NCI-H187 treated with DMSO at 0.1 percent for 48 hours (cell line): ENCODE measurements at places on chromosomes 1 and 21.

DNA sequence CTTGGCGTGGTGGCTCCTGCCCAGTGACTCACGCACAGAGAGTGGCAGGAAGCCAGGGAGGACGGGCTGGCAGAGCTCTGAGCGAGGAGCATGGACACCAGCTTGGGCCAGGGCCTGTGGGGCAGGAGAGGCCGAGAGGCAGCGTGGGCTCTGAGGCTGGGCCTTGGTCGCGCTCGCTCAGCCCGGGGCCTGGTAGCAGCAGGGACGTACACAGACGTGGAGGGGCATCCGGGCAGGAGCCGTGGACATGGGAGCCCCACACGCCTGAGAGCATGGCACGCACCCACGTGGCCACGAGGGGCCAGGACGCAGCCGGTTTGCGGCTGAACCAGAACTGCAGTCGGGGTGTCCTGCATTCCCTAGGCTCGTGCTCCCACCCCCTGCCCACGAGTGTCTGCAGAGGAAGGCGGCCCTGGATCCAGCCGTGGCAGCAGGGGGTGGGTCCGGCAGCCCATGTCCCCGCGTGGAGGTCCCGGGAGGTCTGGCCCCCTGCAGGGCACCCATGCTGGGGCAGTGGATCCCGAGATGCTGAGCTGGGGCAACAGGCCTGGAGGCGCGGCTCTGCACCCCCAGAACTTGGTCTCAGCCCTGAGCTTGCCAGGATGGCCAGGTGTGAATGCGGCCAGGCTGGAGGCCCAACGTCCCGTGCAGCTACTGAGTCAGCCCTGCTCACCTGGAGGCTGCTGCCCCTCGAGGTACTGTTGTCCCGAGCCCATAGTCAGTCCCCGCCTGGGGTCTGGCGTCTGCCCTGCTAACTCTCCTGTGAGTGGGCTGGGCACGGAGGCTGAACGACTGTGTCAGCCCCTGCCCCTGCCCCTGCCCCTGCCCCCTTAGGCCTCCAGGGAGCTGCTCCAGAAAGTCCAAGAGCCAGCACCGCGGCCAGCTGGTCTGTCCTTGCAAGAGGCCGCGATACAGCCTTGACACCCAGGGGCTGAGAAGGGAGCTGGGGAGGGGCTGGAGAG is 61.6 kb downstream of the SLX9 start:
- DNase-seq: no peak

- no peak for DNase-seq
Measured at GRCh38 chr1:221164951-221165838, 286.0 kb downstream of the HLX start.

- DNase-seq: no peak
Measured at GRCh38 chr1:226268421-226269124, 40.4 kb downstream of the LIN9 start.

- DNase-seq: no peak
Measured at GRCh38 chr1:166947398-166948043, 27.8 kb downstream of the ILDR2 start.

- DNase-seq: peak; percentile 48
Measured at GRCh38 chr1:162391790-162392563, 10.4 kb downstream of the C1orf226 start.

GRCh38 chr1:17375651-17376050 is 3.7 kb downstream of the PADI6 start:
- DNase-seq: no peak

GRCh38 chr1:183913567-183913993 is 108.7 kb downstream of the RGL1 start:
- no peak for DNase-seq

GRCh38 chr21:28832013-28832714 is 160.5 kb downstream of the LTN1 start:
- DNase-seq: no peak

- DNase-seq: no peak
Measured at GRCh38 chr1:40305871-40306270, 11.2 kb downstream of the COL9A2 start.

DNA sequence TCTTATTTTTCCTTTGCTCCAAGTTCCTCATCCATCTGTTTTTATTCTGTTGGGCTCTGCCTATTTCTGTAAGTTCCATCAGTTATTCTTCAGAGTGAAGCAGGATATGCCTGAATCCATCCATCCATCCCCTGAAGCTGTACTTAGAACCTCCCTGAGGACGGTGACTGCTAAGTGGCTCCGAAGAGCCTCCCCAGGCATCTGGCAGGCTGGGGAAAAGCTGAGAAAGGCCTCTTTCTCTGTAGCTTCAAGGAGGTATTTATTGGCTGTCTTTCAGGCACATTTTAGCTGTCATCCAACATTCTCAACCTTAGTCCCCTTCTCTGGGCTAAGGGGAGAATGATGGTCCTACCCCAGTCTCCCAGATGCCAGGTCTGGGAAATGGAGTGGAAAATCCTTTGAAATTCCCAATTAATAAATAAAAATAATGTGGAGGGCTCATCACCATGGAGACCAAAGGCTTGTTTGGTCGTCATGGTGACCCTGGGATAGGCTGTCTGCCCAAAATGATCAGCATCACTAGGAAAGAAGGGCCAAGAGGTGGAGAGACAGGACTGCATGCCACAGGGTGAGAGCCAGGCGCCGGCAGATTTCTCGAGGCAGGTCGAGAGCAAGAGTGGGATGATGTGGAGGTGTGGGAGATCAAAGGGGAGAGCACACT is 82.0 kb downstream of the UBIAD1 start:
- DNase-seq: no peak

DNA sequence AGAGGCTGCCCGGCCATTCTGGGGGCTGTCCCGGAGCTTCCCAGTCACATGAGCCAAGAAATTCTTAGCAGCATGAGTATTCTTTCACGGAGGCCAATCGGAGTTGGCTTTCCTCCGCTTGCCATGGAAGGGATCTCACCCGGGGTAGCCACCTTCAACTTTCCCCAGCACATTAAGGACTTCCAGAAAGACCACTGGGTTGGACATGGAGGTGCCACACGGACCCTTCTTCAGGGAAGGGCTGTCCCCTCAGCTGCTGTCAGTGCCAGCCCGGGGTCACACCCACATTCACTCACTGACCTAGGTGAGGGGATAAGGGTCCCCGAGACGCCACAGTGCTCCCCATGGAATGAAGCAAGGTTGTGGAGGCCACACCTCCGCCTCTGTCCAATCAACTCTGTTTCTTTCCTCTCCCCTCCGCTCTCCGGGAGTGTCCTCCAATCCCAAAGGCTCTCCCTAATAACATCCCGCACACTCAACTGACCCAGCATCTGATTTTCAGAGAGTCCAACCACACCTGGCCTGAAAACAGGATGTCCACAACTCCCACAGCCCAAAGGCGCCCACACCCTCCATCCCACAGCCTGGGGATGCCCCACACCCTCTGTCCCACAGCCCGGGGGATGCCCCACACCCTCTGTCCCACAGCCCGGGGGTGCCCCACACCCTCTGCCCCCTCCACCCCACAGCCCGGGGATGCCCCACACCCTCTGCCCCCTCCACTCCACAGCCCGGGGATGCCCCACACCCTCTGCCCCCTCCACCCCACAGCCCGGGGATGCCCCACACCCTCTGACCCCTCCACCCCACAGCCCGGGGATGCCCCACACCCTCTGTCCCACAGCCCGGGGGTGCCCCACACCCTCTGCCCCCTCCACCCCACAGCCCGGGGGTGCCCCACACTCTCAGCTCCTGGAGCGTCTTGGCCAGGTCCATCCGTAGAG is 19.4 kb downstream of the RSPH1 start:
- DNase-seq: no peak

- DNase-seq: no peak
Measured at GRCh38 chr21:45872902-45873301, 108.7 kb upstream of the COL6A1 start.

DNA sequence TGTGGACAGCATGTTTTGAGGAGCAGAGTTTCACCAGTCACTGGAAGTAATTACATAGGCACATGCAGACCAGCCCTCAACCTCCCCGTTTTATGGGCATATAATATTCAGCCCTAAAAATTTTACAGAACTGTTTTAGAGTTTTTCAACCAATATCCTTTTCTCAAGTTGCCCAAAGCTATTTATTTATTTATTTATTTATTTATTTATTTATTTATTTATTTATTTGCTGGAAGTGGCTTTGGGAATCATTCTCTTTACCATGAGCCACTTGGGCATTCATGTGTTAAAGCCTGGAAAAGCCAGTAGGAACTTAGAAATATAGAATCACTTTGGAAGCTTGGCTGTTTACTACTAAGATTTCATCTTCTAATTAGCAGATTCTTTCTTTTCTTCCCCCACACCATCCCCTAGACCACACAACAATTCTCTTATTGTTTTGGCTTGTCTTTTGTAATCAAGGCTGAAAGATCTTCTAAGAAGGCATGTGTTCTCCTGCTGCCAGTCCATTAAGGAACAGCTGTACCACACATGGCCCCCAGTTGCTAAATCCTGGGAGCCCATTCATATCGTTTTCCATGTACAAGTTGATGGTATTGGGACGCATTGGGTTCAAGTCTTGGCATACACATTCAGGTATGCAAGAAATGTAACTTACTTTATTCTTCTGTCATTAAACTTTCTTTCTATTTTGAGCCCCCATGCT is 220.0 kb downstream of the PAPPA2 start:
- no peak for DNase-seq

GRCh38 chr1:235468970-235469369 is 35.3 kb downstream of the B3GALNT2 start:
- DNase-seq: no peak

DNA sequence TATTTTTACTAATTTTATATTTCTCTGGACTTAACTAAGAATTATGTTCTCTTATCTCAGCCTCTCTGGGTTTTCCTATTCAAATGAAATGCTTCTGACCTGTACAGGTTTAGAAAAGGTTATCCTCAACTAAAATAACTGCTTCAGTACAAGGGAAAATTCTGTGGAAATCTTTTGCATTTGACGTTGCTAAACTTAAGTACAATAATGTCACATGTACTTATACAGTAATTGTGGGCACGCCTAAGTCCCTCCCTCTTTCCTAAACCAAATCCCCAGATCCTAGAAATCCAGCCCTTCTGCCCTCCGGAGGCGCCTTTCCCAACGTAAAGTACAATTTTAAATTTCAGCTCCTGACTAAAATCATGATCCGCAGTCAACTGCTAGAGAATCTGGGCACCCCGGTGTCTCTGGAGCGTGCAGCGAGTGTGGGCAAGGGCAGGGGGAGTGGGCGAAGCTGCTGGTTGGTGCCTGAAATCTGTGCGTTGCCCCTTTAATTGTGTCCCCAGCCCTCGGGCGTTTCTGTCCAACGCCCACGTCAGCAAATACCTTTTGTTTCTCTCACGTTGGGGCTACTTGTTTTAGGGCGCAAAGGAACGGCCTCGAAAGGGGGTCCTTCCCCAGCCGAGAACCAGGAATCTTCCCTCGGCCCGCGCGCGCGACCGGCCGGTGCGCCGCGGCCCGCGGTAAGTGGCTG is at the start of gene ZBTB8A:
Gene ZBTB8A (plus strand): TSS at position 541 of the 697 bp plus-strand sequence. CDS start 53,505 bp downstream, outside the sequence.
- no peak for DNase-seq

DNA sequence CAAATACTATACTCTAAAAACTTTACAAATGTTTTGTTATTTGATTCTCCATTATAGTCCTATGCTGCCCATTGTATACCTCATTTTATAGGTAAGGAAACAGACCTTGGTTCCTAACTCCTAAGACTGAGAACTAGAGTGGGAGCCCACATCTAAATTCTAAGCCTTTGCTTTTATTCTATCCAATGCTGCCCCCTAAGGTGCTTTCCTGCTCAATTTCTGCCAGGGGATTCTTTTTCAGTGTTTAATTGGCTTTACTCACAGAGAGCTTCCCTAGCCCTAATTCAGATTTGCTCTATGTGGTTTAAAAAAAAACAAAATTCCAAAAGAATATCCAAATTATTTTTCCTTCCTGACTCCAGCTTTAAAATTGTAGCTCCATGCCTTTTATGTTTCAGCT is 64.5 kb downstream of the KIF14 start:
- DNase-seq: no peak

DNA sequence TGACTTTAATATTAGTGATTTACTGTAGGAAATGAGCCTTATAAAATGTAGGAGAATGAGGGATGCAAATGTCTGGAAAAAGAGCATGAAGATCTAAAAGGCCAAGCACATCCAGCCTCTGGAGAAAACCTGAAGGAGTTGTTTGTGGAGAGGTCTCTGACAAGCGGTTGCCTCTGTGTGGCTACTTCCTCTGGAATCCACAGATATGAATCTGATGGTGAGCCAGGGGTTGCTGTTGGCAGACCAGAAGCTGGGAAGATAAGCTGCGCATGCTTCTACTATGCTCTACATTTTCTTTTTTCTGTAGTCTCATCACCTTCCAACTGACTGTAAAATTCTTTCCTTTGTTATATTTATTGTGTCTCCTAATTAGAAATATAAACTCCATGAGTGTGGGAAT is 248.6 kb downstream of the OLFM3 start:
- no peak for DNase-seq
